ENCODE measurements at places on chromosomes 1 and 21.
A peak's percentile ranks its signal among the peaks of the same experiment; 100 is the strongest.

DNA sequence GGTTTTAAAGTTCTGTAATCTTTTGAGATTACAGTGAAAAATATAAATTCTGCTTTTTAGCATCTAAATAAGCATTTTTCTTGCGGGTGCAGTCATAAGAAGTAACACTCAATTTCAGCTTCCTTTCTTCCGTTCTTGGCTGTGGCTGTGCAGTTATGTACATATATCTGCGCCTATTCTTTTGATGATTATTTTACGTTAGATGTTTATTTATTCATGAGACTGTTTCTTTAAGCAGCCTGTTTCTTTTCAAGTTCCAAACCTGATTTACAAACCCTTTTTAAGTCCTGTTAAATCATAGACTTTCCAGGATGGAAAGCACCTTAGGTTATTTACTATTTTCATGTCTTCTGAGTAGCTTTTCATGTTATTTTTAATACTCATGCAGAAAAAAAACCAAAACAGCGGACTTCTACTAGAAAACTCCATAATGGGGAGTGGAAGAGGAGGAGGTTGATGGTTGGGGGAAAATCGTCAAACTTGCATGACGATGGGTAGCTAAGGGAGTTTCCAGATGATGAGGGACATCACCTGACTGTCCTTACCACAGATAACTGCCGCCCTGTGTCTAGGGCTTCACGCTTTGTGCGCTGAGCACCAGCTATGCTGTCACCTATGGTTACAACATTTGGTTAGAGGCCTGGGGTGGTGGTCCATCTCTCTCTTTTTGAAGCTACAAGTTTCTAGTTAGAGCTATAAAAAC is 2.6 kb downstream of the PRDM2 start:
- DNase-seq, result no peak

DNA sequence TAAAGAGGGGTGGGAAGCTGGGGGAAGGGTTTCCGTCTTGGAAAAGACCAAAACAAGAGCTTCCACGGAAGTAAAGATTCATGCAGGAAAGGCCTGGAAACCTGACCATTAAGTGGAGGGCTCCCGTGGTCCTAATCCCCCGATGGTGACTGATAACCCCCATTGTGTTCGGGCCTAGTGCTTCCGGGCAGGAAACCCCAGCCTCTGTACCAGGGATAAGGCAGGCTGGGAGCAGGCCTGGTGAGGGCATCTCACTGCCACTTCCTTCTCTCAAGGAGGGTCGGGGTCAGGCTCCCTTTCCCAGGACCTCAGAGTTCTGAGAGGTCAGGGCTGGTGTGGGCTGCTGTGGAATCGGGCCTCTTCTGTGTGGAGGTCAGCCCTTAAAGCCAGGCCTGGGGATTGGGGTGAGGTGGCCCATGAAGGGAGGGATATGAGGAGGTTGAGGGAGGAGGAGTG is 136.9 kb downstream of the CDC7 start:
- DNase-seq, result no peak

- DNase-seq, result no peak
Observed at GRCh38 chr1:212077028-212077427, 41.5 kb downstream of the DTL start.

- DNase-seq, result peak; percentile 77
Observed at GRCh38 chr1:212700892-212701819, 1.5 kb upstream of the BATF3 start.

DNA sequence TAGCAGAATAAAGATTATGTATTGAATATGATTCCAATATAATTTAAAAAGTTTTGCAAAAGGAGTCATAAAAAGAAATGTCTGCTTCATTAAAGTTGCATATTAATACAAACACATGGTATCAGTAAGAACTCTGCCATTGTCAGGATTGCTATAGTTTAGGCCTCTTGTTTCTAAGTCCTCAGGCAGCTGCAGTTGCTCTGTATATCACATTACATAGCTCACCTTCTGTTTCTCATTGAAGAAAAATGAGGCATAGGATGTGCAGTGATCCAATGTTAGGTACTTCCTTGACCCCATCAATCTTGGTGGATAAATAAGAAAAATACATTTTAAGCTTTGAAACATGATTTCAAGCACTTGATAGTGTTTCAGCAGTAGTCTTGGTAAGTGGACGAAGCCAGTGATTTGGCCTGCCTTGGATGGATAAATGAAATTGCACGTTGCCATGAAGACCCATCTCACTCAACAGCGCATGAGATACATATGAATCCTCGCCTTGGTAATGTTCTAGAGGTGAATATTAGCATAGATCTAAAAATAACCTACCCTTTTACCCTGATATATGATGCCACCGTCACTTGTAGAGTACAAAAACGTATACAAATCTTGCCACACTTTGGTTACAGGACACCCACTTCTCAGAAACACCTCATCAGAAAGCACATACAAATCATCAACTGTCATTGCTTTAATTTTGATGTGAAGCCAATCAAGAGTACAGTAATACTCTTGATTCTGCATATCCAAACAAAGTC is 25.3 kb downstream of the ZFYVE9 start:
- DNase-seq, result no peak

GRCh38 chr1:182370532-182370931 is 21.1 kb downstream of the GLUL start:
- DNase-seq, result no peak

GRCh38 chr1:84062496-84062895 is 63.6 kb upstream of the TTLL7 start:
- no peak for DNase-seq

- no peak for DNase-seq
Observed at GRCh38 chr1:219582296-219582695, 30.6 kb downstream of the ZC3H11B start.

GRCh38 chr21:14567331-14568279 is 21.5 kb upstream of the SAMSN1 start:
- no peak for DNase-seq

- DNase-seq, result peak; percentile 99
Observed at GRCh38 chr1:28259252-28259933, at the start of gene SESN2. Gene SESN2 (plus strand): TSS chr1:28259518. CDS start chr1:28259848, 330 bp downstream.

Measured in eye (tissue), 1 donor.